ENCODE measurements at places on chromosomes 4 and X.

DNA sequence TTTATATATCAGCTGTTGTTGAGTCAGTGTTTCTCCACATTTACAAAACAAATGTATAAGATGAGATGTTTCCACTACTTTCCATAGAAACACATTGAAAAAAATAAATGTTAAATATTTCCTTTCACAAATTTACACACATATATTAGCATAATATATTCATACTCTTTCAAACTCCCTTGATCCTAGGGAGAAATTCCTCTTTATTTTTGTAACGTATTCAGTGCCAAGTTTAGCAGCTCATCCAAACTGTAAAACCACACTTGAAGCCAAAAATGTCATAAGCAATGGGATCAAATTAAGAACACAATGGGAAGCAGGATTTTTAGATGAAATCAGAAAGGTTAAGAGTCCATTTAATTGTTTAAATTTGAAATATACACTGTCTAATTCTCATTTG lies 381.1 kb upstream of the MAD2L1 start:
- DNase-seq, result no peak

DNA sequence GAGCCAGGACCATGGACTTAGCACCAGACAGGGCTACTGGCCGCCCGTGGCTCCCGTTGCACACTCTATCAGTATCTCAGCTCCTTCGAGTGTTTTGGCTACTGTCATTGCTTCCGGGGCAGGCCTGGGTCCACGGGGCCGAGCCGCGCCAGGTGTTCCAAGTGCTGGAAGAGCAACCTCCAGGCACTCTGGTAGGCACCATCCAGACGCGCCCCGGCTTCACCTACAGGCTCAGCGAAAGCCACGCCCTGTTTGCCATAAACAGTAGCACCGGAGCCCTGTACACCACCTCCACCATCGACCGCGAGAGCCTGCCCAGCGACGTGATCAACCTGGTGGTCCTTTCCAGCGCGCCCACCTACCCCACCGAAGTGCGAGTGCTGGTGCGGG lies 1.6 kb downstream of the FAT4 start:
- DNase-seq, result no peak

- no peak for DNase-seq
Observed at GRCh38 chr4:576991-577498, 950 bp upstream of the TMEM271 start.

- DNase-seq, result no peak
Observed at GRCh38 chr4:148477276-148477675, 35.1 kb upstream of the NR3C2 start.

GRCh38 chr4:118888666-118889311 lies at the start of gene SYNPO2:
TSS of gene SYNPO2 (plus strand) at chr4:118888854. CDS start at chr4:118889037, 183 bp downstream.
- DNase-seq, result peak; percentile 73

DNA sequence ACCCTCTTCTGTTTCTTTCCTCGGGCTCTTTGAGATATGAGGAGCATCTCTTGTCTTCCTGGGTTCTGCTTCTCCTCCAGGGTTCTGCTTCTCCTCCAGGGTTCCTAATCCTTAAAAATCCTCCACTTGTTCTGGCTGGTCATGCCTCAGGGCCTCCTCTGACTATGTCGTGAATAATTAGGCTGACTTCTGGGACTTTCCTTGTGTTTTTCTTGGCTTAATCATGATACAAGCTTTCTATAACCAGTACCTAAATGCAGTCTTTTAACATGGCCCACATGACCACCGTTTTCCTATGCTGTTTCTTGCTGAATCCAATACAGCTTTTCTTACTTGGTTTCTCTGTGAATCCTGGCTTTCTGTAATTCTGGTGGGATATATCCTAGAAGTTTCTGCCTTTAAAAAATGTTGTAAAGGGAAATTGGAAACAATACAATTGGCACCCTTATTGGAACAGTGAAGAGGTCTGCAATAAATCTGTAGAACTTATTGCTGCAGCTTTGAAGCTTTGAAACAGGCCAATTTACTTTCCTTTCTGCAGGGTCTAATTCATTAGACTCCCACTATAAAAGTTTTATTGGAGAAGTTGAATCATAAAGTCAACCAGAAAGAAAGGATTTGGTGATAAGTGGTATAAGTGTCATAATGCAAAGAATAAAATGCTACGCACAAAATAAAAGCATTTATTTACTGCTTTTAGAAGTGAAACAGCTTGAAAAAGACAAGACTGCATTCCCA lies 213.1 kb downstream of the UGT8 start:
- no peak for DNase-seq

GRCh38 chrX:150842198-150842685 lies 56.2 kb downstream of the CD99L2 start:
- no peak for DNase-seq

DNA sequence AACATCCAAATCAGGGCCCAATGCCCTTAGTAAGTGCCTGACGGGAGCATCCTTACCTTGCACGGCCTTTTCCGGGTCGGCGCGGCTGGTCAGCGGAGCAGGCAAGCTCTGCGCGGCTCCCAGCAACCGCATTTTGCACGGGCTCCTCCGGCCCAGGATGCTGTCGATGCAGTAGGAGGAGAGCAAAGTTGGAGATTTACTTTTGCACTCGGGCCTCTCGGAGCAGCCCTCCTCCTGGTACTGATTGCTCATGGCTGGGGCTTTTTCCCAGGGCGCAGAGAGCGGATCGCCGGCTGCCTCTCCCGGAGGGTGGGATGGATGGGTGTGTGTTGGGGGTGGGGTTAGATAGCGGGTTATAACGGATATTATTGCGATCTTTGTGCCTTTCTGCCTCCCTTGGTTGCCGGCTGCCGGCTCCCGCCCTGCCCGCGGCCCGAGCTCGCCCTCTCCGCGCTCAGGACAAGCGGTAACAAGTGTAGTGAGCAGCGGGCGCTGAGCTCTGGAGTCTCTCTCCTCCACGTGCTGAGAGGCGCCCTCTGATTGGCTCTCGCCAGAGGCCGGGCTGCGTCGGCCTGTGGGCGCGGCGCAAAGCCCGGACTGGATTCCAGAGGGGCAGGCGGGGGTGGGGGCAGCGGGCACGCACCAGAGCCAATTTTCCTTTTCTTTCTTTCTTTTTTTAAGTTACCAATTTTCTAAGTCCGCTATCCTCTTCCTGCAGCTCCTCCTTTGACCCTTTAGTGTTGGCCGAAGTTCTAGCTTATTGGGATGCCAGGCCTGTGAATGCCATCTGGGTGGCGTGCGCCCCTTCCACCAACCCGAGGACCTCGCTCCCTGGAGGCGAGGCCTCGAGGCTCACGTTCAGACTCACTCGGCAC lies at the start of gene ARX:
ARX (minus strand) TSS at position 480 of the 875 bp plus-strand sequence; CDS start at position 252, 228 bp downstream.
- peak; percentile 20 for DNase-seq

- peak; percentile 86 for DNase-seq
Observed at GRCh38 chrX:134622056-134622812, 36.0 kb downstream of the PLAC1 start.

- DNase-seq, result no peak
Observed at GRCh38 chrX:54411732-54412131, 28.5 kb upstream of the TSR2 start.

DNA sequence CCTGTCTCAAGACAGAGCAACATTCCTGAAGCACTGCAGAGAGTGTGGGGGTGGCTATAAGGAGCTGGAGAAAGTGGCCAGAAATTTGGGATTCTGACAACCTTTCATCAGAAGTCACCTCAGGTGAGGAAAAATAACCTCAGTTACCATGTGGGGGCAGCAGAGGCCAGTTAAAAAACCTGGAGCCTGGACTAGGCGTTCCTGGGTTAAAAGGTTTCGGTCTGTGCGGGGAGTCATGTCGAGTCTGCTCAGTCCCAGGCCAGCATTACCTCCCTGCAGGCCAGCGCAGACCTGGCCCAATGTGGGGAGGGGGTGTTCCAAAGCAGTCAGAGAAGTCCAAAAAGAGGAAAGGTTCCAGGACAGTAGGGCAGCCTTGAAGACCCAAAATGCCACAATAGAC lies 10.9 kb upstream of the NALF2 start:
- no peak for DNase-seq

DNA sequence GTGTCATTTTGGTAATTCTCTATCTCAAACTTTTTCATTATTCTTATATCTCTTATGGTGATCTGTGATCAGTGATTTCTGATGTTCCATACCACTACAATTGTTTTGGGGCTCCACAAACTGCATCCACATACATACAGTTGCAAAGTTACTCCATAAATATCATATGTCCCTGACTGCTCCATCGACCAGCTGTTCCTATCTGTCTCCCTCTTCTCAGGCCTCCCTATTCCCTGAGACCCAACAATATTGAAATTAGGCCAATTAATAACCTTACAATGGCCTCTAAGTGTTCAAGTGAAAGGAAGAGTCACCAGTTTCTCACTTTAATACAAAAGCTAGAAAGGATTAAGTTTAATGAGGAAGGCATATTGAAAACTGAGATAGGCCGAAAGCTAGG lies 108.7 kb downstream of the ANAPC10 start:
- DNase-seq, result no peak

GRCh38 chr4:146346276-146346675 lies 131.9 kb downstream of the REELD1 start:
- DNase-seq, result no peak

GRCh38 chrX:2608638-2609430 lies 82.3 kb upstream of the CD99 start:
- peak; percentile 63 for DNase-seq

- no peak for DNase-seq
Observed at GRCh38 chr4:115152081-115152480, 38.7 kb upstream of the NDST4 start.

DNA sequence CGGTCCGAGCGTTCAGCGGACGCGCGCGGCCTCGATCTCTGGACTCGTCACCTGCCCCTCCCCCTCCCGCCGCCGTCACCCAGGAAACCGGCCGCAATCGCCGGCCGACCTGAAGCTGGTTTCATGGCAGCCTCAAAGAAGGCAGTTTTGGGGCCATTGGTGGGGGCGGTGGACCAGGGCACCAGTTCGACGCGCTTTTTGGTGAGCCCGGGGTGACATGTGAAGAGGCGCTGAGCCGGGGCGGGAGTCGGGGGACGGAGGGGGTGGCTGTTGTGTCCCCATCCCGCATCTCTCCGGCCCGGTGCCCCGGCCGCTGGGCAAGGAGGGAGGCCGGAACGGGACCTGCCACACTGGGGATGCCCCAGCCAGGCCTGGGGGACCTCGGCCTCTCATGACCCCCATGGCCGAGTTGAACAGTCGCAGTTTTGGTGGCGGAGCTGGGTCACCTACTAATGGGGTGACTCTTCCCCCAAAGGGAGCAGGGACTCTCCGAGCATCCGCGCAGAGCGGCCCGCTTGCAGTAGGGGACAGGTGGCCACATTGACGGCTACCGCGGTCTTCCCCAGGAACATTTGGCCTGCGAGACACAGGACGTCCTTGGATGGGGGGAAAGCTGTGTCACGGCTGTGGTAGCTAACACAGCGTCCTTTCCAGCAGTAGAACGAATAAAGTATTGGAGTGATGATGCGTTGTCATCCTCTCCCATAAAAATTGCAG lies at the start of gene GK:
GK (plus strand) TSS at position 9 of the 717 bp plus-strand sequence; CDS start at position 124, 115 bp downstream.
- no peak for DNase-seq

DNA sequence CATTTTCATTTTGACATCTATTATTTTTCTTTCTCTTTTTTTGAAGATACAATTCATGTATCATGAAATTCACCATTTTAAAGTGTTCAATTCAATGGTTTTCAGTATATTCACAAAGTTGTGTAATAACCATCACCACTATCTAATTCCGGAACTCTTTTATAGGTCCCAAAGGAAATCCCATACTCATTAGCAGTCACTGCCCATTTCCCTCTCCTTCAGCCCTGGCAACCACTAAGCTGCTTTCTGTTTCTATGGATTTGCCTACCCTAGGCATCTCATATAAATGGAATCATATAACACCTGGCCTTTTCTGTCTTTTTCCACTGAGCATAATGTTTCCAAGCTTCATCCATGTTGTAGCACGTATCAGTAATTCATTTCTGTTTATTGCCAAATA lies 3.2 kb upstream of the FGF2 start:
- no peak for DNase-seq

GRCh38 chr4:185640811-185641675 lies 105.7 kb upstream of the PDLIM3 start:
- DNase-seq, result peak; percentile 58

DNA sequence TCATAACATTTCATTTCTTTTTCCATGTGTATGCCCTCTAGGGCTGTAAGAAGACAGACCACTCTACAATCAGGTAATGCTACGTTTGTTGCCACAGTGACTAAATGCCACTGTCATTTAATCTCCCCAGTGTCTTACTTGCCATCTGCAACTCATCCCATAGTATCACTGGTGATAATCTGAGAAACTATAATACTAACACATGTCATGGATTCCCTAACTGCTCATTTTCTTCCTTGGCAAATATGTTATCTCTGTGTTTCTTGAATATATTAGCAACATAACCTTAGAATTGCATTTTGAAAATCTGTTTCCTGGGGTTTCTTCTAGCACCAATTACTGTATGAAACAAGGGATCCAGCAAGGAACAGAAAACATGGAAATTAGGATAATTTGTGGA lies 6.1 kb downstream of the F8A1 start:
- DNase-seq, result no peak

DNA sequence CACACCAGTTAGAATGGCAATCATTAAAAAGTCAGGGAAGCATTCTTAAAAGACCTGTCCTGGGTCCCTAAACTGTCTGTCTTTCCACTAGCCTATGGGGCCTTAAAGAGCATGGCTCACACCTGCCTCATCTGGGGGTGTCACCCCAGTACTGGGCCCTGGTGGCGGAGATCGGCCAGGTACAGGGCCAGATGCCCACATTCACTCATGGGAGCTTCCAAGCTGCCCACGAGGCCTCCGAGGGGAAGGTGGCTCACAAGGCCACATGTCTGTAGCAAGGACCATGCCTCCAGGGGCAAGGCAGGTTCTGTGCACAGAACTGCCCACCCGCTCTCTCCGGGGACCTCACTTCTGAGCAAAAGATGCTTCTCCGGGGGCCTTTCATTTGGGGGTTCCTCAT lies 55.5 kb upstream of the AFAP1 start:
- DNase-seq, result no peak

GRCh38 chr4:2062808-2063524 lies 3.8 kb downstream of the NAT8L start:
- no peak for DNase-seq

DNA sequence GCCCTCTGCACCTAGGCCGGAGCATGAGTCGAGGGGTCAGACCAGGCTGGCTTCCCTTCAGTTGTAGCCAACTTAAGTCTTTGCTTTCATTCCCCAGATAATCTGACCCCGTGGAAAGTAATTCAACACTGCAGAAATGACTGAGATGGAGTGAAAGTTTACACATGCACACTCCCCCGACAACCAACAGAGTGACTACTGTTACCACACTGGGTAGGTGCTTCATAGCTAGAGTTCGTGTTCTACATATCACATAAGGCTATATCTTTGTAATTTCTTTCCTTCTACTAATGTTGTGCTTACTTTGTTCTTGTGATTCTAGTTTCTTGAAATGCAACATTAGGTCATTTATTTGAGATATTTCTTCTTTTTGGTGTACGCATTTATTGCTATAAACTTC lies 7.2 kb upstream of the CTAG2 start:
- no peak for DNase-seq

Measured in fibroblast of skin of left quadriceps (primary cell).